Renal cortical epithelial cell (primary cell): ENCODE measurements at places on chromosomes 12 and 14. TPM values are rescaled to one million over a fixed set of nuclear protein-coding genes. Genes with fewer than 3 reads are reported as not detected.
A peak's percentile ranks its signal among the peaks of the same experiment; 100 is the strongest.

DNA sequence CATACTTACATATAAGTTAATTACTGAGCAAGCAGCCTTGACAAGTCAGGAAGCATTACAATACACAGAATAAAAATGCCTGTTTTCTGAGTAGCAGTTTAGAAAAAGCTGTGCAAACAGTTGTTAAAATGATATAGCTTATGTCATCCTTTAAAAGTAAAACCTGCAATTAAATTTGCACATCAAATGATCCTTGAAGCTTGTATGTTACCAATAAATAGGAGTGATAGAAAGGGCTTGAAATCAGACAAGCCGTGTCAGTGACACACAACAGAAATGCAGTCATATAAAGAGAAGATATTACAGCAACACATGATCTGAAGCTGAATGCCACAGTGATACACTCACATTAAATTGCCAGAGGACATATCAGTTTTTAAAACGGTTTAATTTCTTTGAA, 70.0 kb downstream of the EPS8 start:
- DNase-seq = no peak

DNA sequence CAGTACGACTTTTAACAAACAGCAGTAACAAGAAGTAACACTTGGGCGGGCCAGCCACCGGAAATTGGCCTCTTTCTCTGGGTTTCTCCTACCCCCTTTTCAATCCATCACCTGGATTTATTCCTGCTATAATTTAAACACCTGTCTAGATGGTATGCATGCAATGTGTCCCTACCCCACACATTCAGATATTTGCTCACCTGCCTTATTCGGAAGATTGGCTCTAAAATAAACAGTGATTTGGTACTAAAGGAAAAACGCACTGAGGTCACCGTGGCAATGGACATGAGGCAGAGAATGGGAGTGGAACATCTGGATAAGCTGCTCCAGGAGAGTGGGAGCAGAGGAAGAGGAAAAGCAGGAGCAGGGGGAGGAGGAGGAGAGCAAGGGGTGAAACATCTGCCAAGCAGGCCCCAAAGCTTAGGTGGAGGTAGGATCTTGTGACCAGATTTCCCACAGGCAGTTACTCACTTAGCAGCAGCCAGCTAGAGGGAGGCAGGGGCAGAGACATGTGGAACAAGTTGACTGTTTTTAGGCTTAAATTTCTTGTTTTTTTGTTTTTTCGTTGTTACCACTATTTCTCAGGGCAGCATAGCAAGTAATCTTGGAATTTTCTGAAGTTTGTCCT, 150.9 kb downstream of the TTLL5 start:
- DNase-seq = peak; percentile 14

GRCh38 chr12:92276276-92276675, 130.6 kb upstream of the BTG1 start:
- no peak for DNase-seq

DNA sequence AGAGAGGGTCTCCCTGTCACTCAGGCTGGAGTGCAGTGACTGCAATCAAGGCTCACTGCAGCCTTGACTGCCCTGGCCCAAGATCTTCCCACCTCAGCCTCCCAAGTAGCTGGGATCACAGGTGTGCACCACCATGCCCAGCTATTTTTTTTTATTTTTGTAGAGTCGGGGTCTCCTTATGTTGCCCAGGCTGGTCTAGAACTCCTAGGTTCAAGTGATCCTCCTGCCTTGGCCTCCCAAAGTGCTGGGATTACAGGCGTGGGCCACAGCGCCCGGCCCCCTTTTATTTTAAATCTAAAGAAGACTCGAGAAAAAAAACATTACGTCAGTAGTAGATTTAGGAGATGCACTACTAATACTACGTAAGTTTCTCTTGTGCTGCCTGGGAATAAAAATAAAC, 14.3 kb downstream of the FOS start:
- no peak for DNase-seq

The ATF7IP gene
- 16.0 and 51.7 TPM in 2 replicates for total RNA-seq

The SMIM10L1 gene
- 6.3 and 8.0 TPM in 2 replicates for total RNA-seq
